ENCODE measurements at places on chromosomes 12 and 14.

DNA sequence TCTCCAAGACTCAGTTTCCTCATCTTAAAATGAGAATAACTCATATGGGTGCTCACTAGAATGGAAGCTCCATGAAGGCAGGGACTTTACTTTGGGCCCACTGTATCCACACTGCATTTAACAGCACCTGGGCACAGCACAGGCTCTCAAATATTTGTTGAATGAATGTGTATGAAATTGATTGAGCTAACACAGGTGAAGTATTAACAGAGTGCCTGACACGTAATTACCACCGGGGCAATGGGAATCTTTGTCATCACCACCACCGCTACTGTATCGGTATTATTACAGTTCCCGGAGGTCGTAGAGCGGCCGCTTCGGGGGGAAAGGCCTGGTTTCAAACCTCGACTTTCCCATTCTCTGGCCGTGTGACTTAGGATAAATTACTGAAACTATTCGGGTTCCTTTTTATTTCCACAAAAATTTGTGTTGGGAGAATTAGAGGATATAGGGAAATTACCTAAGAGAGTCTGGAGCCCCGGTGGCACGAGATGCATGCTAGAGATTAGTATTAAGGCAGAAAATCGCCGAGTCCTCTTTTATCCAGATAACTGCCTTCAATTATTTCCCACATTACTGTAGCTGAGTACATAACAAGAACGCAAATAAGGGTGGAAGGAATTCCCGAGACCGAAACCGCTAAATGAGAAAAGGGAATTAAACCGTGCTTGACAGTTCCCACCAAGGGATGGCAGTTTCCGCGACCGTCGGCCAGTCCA is 1.0 kb upstream of the RIC8B start:
- no peak for DNase-seq

DNA sequence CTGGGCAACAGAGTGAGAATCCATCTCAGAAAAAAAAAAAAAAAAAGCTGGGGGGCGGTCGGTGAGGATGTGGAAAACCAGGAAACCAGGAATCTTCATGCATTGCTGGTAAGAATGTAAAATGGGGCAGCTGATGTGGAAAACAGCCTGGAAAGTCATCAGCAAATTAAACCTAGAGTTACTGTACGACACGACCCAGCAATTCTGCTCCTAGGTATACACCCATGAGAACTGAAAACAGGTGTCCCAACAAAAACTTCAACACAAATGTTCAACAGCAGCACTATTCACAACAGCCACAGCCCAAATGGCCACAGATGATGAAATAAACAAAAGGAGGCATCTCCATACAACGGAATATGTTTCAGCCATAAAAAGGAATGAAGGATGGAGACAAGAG is 97.3 kb downstream of the NCOR2 start:
- DNase-seq, result no peak

DNA sequence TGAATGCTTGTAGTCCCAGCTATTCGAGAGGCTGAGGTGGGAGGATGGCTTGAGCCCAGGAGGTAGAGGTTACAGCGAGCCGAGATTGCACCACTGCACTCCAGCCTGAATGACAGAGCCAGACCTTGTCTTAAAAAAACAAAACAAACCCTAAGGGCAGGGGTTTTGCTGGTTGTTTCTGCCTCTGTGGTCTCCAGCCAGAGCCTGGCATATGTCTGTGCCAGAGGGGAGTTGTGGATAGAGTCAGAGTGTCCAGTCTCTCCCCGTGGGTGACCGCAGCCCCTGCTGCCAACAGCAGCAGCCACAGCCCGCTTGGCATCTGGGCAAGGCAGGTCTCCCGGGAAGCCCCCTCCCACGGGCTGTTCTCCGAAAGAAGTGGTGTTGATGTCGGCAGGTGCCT is 37.6 kb downstream of the MVK start:
- DNase-seq, result no peak

- no peak for DNase-seq
Measured at GRCh38 chr14:67079846-67080245, 109.4 kb upstream of the GARIN2 start.

GRCh38 chr14:74670726-74671411 is 42.0 kb downstream of the AREL1 start:
- DNase-seq, result no peak
